ENCODE measurements at places on chromosomes 6 and 20. TPM values are rescaled to one million over a fixed set of nuclear protein-coding genes. Genes with fewer than 3 reads are reported as not detected.

- no peak for DNase-seq
Observed at GRCh38 chr6:115323001-115323400, 737.7 kb downstream of the FRK start.

- DNase-seq: no peak
Observed at GRCh38 chr20:24968278-24968800, 19.3 kb downstream of the CST7 start.

DNA sequence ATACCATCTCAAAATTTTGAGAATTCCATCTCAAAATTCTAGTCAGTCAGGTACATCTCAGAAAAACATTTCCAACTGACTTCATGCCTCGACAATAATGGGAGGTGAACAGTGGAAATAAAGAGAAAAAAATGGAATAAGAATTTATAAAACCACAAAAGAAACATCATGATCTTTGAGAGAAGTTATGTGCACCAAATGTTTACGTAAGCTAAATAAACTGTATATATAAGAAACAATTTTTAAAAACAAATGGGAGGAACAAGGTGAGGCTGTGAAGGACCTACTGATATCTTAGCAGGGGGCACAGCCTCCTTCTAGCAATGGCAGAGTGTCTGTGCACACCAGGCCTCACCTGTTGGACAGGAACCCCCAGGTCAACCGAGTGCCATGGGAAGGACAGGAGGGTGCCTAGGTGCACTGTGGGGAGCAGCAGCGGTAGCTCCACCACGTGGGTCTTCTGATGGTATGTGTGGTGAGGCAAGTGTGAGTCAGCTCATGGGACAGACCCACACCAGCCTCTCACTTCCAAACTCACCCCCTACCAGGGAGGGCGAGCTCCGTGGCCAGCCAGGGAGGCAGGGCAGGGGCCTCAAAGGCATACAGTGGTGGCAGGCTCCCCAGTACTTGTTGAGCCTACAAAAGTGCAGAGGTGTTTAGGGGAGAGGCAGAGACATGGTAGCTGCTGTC is 23.2 kb downstream of the DIDO1 start:
- DNase-seq: no peak

DNA sequence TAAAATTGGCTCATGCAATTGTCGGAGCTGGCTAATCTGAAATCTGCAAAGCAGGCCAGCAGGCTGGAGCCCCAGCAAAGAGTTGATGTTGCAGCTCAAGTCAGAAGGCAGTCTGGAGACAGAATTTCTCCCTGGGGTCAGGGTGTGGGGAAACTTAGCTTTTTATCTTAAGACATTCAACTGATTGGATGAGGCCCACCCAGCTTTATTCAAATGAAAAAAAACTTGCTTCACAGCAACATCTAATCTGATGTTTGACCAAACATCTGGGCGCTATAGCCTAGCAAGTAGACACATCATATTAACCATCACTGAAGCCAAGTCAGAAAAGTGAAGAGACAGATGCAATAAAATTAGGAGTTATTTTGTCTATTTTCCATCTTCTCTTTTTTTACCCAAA is 108.8 kb upstream of the CCDC28A start:
- no peak for DNase-seq

GRCh38 chr6:119220452-119220851 is 129.1 kb downstream of the MAN1A1 start:
- DNase-seq: no peak

DNA sequence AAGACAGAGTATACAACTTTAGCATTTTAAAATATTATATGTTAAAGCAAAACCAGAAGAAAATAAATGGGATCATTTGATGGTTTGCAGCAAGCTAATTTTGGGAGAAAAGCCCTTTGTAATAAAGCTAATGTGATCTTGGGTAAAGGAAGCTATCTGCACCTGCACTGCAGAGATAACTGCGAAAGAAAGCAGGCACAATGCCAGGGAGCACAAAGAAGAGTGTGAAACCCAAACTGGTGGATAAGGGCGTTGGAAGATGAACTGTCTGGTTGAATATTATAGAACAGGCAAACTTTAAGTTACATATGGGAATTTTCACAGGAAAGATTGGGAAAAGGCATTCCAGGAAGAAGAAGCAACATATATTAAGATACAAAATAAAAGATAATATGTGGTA is 179.2 kb upstream of the KHDRBS2 start:
- no peak for DNase-seq

NRSN1 gene
- total RNA-seq: not detected

DSN1 gene
- 8.3 TPM for total RNA-seq

FYN gene
- total RNA-seq: 52.4 TPM

MYB gene
- 1.3 TPM for total RNA-seq

PRSS35 gene
- 0.66 TPM for total RNA-seq

C6orf15 gene
- total RNA-seq: not detected

Measured in kidney (tissue), 22 donors.